Activated CD8-positive, alpha-beta T cell treated with anti-CD3 and anti-CD28 coated beads, Interleukin-2, amount 10 ng/mL, durations not matched to agents 7 days and 5 days (primary cell): ENCODE measurements at places on chromosomes 2 and 18. TPM values are rescaled to one million over a fixed set of nuclear protein-coding genes. Genes with fewer than 3 reads are reported as not detected.

The GPR155 gene
- total RNA-seq: 17.3 TPM

The IL1B gene
- total RNA-seq: not detected

GRCh38 chr2:45168711-45169338 is 159.6 kb upstream of the SIX2 start:
- DNase-seq: no peak

GRCh38 chr18:46335534-46336101 is 231.4 kb downstream of the HAUS1 start:
- DNase-seq: no peak

The TEX44 gene
- total RNA-seq: not detected

- DNase-seq: no peak
Observed at GRCh38 chr2:204012072-204012653, 75.6 kb downstream of the ICOS start.
